ENCODE measurements at places on chromosomes 7 and 10.

- DNase-seq = no peak
Observed at GRCh38 chr7:157523371-157523765, 186.6 kb downstream of the DNAJB6 start.

DNA sequence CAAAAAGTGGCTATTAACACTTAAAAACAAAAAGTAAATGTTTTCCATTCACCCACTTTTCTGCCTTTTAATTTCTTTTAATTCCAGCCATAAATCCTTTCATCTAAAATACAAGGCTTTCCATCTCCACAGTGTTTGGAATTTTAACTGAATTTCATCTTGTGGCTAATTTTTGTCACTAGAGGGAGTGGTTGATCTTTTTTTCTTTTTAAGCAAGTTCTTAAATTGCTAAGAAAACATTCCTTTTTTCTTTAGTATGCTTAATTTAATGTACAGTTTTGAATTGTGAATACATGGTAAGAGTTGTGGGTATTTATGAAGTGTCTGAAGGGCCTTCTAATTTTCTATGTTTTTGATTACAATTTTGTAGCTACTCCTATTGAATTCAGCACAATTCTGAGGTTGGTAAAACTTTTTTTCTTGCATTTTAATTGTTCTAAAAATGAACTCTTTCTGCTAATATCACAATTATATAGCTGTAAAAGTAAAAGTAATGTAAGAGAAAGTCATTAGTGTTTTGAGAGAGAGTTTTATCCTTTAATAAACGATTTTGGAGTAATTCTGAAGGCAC is 54.9 kb upstream of the ANK3 start:
- DNase-seq = peak; percentile 15

GRCh38 chr10:111506266-111507034 is 429.6 kb downstream of the ADRA2A start:
- DNase-seq = no peak

DNA sequence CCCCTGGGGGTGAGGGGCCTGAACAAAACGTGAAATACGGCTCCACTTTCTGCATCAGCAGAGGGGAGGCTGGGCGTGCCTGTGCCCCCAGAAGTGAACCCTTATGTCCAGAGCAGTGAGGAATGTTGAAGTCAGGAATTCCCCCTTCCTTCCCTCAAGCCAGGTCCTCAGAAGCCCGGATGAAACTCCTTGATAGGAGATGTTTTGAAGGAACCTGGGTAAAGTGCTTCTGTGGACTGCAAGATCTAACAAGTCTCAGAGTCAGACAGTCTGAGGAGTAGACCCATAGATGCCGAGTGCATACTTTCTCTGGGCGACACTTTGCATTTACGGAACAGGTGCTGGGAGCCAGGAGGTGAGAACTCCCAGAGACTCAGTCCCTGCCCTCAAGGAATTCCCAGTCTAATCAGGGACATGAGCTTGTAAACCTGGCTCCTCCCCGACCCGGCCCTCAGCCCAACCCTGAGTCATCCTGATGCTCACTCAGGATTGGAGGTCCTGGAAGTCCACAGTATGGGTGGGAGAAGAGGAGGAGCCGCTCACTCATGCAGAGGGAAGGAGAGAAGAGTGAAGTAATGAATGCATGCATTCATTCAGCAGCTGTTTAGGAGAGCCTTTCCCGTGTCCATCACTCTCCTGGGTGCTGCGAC is 179.5 kb upstream of the ITGB1 start:
- no peak for DNase-seq

DNA sequence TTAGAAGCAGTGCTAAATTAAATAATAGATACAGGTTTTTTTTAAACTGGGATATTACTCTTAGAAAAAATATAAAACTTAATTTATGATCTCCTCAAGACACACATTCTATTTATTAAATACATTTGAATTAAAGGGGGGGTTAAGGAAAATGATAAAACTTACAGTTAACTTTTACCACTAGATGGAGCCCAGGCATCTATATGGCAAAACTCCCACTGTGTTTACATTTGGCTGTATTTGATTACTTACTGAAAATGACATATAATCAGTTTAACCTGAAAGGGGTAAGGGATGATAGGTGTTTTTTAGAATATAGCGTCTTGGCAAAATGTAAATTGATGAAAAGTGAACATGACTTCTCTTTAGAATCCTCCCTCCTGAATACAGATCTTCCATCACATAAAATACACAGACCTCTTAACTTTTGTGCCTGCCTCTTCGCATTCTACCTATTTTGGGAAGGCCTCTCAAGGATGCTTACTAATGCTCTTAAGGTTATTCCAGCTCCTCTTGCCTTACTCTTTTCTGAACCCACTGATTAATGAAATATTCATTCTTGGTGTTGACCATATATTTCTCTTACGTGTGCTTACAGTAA is 235.7 kb downstream of the AGMO start:
- DNase-seq = peak; percentile 29

GRCh38 chr7:91876391-91877133 is 3.9 kb downstream of the MTERF1 start:
- no peak for DNase-seq

All from NCI-H1436 (cell line).